Activated naive CD4-positive, alpha-beta T cell treated with Interleukin-2 at 50 U/mL for 16 hours (primary cell): ENCODE measurements at places on chromosomes 7 and 10.

GRCh38 chr7:31735991-31736982, 49.3 kb downstream of the PPP1R17 start:
- no peak for DNase-seq

GRCh38 chr10:110488940-110489339, 8.8 kb upstream of the DUSP5 start:
- DNase-seq = no peak

GRCh38 chr10:53569455-53569854, 796.9 kb upstream of the MBL2 start:
- no peak for DNase-seq

GRCh38 chr10:21194510-21194993, 297.4 kb upstream of the NEBL start:
- DNase-seq = no peak

- DNase-seq = no peak
These were observed 65.2 kb upstream of the SYPL1 start for GRCh38 chr7:106177300-106177690.

- no peak for DNase-seq
These were observed 111.4 kb upstream of the GLCCI1 start for GRCh38 chr7:7857143-7857583.

- DNase-seq = no peak
These were observed 7.9 kb upstream of the ZFYVE27 start for GRCh38 chr10:97729014-97729413.
